Left lung (tissue), 14 donors: ENCODE measurements at places on chromosomes 2 and 18.

DNA sequence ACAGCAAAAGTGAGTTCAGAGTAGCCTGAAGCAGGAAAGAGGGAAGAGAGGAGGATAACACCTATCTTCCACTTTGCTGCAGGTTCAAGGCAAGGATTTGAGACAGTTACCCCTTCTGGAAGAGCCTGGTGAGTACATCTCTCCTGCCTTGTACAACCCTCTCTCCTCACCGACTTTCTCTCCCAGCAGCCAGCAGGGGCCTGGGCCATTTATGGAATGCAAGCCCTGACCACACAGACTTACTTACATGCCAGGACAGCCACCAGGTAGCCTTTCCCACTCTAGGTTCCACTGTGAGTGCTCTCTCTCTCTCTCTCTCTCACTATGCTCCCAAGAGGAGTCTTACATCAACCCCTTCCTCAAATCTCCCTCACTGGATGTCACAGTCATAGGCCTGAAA lies 57.0 kb downstream of the BCL11A start:
- DNase-seq = no peak

GRCh38 chr2:8575038-8575833 lies 106.6 kb upstream of the ID2 start:
- DNase-seq = no peak

GRCh38 chr2:68906716-68907115 lies 35.5 kb upstream of the BMP10 start:
- no peak for DNase-seq

DNA sequence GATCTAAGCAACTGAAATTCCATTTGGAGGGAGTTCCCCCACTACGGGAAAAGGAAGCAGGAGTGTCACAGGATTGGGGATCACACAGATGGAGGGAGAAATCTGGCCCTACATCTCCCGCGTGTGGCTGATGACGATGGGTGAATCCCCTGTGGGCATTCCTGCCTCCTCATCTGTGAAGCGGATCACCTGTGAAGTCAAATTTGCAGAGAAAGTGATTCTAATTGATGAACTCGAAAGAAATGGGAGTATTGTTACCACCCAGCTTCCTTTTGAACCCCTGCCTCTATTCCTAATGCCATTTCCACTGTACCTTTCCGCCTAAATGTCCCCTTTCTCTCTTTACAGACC lies 92.0 kb downstream of the CMPK2 start:
- no peak for DNase-seq

DNA sequence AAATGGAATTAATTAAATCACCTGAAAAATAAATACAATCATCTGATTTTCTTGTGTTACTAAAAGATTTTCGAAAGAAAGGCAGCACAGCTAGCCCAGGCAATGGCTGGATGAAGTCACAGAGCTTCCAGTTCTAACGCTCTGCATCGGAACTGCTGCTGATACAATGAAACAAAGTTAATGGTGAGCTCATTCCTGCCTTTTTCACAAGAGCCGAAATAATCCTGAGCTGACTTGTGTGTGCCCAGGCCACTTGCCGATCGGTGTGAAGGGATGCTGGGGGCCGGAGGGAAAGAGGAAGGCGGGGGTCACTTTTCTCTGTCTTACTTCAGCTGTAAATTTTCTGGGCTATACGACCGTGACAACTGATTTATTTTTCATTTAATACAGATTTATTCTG lies 149.5 kb downstream of the INO80D start:
- no peak for DNase-seq

- no peak for DNase-seq
Measured at GRCh38 chr2:43345391-43345813, 119.0 kb upstream of the ZFP36L2 start.

DNA sequence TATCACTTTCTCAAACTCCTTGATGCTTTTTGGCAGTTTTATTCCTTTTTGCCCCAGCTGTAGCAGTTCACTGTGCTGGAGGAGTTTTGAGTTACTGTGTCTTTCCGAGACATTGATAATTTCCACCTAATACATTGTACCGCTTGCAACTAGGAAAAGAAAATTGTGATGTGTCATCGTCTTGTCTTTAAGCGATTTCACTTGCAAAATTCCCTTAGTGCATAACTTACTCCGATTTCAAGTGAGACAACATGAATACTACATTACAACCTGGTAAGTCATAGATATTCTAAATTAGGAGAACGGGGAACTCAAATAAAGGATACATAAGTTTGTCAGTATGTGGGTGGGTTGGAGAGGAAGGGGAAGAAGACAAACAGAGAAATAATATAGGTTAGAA lies 340.5 kb upstream of the KYNU start:
- DNase-seq = no peak

GRCh38 chr18:24293254-24293653 lies 104.4 kb downstream of the OSBPL1A start:
- no peak for DNase-seq

DNA sequence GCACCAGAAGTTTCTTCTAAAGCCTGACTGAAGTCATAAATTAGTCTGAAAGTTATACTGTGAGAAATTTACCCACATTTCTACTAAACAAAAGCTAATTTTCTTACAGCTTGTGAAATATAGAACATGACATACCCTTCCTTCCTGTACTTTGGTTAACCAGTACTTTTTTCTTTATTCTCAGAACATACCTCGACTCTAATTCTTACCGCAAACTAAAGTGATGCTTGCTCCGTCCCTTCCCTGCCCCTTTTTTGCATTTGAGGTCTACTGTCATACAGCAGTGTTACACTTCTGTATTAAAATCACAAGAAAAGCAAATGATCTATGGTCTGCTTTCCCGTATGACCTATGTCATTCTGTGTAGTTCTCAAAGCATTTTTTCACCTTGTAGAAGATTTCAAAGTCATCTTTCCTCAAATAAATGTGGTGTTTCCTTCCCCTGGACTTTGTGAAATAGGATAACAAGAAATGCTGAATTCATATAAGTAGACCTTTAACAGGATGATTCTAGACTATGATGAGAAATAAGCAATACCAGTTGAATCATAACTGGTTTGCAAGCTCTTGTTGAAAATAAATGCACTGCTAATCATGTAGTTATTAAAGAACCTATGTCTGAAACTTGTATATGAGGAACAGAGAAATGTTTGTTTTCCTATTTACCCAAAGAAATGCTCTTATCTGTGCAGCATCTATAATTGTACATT lies 30.4 kb downstream of the CYTIP start:
- DNase-seq = no peak

GRCh38 chr2:3430172-3430571 lies 50.7 kb downstream of the TRAPPC12 start:
- DNase-seq = no peak

GRCh38 chr2:241505781-241506201 lies 2.6 kb downstream of the STK25 start:
- no peak for DNase-seq

- no peak for DNase-seq
Measured at GRCh38 chr18:13302457-13303225, 84.1 kb downstream of the LDLRAD4 start.

- no peak for DNase-seq
Measured at GRCh38 chr2:78941751-78942150, 83.8 kb upstream of the REG3G start.

DNA sequence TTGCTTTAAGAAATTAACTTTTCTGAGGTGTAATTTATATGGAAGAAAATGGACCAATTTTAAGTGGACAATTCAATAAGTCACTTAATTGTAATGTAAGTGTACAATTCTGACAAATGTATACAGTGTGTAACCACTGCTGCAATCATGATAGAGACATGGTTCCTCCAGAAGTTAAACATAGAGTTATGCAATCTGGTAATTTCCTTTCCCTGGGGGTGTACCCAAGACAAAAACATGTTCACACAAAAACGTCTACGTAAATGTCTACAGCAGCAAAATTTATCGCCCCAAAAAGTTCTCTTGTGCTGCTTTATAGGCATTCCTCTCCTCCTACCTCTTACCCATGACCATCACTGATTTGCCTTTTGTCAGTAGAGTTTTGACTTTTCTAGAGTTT lies 141.5 kb downstream of the AQP4 start:
- DNase-seq = no peak

- DNase-seq = no peak
Measured at GRCh38 chr2:199220920-199221319, 236.8 kb downstream of the SATB2 start.

DNA sequence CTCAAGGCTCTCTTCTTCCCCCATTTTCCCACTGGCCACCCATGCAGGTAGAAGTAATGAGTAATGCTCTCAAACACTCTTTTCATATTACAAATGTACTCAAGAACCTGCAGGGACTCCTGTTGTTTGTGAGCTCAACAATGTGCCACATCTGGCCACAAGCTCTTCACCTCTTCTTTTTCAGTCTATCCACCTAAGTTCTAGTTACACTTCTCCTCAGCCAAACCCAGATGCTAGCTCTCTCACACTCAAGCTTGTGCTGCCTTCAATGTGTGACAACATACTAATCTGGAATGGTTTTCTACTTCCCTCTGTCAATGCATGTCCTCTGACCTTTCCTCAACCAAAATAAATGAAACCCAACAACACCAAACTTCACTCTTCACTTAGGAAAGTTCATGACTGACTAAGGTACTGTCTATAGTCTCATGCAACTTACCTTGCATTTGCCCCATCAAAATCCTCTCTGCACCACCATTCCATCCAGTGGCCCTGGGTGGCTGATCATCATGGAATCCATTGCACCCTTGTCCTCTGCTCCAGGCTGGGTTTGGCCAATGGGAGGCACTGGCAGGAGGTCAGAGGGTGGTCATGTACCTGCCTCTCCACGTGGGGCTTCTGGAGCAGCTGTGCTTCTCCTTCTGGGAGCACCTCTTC lies 5.3 kb upstream of the IL18R1 start:
- DNase-seq = no peak

GRCh38 chr2:23824777-23825212 lies 102.1 kb downstream of the ATAD2B start:
- DNase-seq = peak; percentile 42

GRCh38 chr2:98511981-98512380 lies 67.3 kb downstream of the INPP4A start:
- no peak for DNase-seq

DNA sequence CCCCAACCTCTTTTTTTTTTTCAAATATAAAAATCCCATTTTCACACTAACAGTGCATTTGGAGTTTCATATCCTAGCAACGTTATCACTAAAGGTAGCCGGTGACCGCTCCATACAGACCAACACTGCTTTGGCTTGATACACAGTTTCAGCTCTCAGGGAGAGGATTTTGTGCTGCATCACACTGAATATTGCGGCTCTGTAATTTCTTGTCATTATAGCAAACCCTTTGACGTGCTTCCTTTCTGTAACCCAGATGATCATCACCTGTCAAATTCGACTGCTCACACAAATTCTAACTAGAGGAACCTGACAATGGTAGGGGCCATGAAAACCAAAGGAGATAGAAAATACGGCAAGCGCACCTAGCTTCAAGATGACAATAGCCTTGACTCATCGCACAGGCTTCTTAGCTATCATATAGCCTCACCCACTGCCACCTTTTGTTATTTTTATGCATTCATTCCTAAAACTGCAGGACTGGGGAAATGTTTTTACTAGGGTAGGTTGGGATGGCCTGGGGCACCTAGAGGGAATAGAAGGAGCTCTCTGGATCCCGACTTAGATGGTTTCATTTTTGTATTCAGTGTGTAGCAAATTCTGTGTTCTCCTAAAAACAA lies 582.9 kb upstream of the PIK3C3 start:
- DNase-seq = no peak

GRCh38 chr2:127562936-127563335 lies 27.5 kb downstream of the MYO7B start:
- no peak for DNase-seq

- no peak for DNase-seq
Measured at GRCh38 chr2:240890691-240891090, 5.3 kb downstream of the MAB21L4 start.

- no peak for DNase-seq
Measured at GRCh38 chr2:100073110-100073509, 69.3 kb downstream of the AFF3 start.

- no peak for DNase-seq
Measured at GRCh38 chr18:69941183-69941582, 6.5 kb downstream of the CD226 start.

DNA sequence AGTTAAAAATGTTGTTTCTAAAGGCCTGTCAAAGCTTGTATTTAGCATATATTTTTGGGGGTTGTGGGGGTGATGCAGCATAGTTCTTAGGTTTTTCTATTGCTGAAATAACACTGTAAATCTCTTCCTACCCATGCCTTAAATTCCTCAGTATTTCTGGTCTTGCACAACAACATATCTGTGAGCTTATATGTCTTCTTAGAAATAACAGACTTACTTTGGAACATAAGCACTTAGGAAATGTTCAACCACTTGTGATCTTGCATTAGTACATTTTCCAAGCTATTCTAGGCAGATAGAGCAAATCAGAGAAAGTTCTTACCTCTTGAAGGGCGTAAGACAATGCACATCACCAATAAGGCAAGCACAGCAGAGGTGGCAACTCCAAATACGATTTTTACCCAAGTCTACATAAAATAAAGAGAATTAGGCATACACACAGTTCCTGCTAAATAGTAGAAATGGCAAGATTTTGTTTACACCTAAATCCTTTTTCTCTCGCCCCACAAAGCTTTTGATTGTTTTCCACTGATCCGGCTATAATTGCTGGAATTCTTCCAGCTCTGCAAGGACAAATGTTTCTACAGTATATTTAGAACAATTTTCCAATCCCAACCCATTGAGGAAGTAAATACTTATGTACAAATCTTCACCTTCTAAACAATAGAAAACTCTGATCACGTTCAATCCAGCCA lies 512 bp downstream of the FAP start:
- DNase-seq = no peak

DNA sequence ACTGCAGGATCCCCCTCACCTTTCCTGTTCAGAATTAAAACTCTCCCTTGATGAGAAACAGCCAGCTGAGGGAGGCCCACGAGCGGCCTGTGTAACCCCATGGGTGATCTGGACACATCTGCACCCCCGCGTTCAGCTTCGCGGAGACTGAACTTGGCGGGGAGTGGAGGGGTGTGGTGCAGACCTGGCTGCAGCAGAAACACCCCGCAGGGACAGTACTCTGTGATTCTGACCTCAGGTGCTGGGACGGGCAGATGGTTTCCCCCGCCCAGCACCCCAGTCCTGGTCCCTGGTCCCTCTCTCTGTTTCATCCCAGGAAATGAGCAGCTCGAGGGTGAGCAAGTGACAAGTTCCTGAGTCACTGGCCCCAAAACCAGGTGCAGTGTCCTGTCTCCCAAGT lies 41.2 kb downstream of the GBX2 start:
- DNase-seq = no peak

DNA sequence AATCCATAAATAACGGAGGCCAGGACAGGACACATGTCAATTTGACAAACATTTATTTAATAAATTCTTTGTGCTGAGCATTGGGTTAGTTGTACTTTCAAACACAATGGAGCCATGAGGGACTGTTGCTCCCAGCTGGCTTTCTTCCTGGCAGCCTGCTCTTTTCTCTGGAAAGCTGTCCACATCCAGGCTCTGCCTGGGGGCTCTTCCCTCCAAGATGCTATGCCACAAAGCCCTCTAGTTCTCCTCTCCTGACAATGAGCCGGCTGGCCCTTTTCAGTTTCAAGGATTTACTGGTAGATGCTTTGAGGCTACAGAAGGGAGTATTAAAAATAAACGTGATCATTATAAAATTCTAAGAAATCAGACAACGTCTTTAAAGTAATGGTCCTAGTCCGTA lies 44.1 kb upstream of the SLC14A2 start:
- no peak for DNase-seq
